Stimulated activated CD4-positive, alpha-beta T cell treated with anti-CD3 and anti-CD28 coated beads, TNF-alpha, amount 100 ng/mL, for 1 hour (primary cell): ENCODE measurements at places on chromosomes 5 and 9.

DNA sequence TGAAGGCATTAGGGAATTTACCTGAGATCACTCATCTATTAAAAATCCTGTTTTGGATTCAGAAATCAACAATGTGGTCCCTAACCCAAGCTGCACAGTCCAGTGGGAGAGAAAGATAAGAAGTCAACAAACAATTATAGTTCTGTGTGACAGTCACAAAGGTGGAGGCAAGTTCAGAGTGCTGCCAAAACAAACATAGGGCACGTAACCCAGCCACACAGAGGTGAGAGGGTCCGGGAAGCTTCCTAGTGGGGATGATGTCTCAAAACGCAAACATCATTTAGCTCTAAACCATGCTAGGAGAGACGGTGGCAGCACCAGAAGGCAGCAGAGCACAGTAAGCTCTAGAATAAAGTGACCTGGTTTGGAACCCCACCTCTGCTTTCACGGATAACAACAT is 158.9 kb downstream of the MAPKAP1 start:
- no peak for DNase-seq

DNA sequence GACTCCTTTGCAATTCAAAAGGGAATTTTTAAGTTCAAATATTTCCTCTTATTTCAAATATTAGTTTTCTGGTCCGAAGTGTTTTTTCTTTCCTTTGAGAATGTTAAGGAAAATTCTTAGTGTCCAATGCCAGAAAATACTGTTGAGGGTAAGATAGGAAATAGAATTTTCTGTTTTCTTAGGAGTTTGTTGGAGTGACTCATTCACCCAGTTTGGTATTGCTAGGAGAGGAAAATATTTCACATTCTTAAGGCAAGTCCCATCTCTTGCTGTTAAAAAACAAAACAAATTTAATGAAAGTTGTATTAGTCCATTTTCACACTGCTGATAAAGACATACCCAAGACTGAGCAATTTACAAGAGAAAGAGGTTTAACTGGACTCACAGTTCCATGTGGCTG is 349.2 kb upstream of the ADAMTSL1 start:
- DNase-seq, result no peak

DNA sequence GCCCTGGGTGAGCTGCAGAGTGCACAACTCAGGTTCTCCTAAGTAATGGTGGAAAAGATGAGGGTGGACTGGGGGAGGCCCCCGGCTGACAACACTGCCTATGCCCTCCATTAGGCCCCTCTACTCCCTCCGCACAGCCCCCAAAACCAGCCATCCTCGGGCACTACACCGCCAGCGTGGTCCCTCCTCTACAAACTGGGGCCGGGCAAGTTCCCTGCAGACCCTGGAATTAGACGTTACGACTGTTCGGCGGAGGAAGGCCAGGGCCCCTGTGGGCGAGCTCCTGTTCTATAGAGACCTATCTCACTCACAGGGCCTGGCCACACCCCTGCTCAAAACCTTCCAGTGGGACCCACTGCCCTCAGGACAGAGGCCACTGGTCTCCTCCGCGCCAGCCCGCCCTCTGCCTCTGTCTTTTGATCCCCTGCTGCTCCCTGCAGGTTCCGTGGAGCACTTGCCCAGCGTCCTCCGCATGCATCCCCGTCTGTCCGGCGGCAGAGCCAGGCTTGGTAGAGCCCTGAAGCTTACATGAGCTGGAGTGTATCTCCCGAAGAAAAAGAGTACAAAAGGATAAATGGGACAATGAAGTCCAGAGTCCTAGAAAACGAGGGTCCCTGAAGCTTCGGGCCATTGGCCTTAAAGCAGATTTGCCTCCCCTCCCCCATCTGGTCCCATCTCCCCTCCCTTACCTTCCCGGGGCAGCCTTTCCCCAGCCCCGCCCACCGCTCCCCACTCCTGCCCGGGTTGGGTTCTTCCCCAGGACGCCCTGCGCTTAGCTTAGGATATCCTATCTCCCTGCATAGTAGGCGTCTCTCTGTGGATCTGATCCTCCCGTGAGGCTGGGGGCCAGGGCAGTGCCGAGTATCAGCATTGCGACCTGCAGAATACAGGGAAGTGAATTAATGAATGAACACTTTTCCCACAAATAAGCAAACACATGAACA is 71.3 kb downstream of the HRH2 start:
- no peak for DNase-seq

DNA sequence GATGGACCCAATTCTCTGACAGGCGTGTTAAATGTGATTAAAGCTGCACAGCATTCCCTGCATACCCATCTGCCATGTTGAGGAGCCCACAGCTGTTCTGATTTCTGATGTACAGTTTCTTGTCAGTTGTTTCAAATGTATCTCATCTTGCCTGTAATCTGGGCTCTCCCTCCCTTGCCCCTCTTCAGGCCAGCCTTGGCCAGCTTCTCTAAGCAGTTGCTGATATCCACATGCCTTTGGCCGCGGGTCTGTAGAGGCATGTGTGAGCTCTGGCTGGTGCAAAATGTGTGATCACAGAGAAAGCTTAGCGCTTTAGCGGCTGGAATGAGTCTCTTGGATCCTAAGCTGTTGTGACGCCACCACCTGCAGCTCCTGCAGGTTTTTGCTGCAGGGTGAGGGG is 332.0 kb downstream of the MLLT3 start:
- DNase-seq, result no peak

DNA sequence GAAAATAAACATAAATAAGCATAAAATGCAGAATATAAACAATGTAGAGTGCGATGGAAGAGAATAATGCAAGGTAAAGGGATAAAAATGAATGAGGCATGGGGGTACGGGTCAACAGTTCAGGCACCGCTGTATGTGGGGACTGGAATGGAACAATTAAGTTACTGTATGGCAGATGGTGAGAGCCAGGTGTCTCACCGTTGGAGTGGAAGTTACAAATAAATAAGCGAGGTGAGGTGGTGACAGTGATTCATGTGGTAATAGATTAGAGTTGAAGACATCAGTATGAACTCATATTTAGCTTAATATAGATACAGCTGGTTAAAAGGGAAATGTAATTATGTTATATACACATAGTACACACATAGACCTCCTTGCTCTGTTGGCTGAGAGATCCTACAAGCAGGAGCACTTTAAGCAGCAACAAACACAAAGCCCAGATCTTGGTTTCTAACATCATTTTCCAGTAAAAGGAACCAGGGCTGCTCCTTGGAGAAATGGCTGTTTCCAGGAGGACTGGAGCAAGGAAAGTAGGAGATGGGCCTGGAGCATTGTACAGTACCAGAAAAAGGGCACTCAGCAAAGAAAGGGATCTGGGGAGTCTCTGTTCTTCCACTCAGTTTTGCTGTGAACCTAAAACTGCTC is 2.4 kb upstream of the OMD start:
- no peak for DNase-seq

DNA sequence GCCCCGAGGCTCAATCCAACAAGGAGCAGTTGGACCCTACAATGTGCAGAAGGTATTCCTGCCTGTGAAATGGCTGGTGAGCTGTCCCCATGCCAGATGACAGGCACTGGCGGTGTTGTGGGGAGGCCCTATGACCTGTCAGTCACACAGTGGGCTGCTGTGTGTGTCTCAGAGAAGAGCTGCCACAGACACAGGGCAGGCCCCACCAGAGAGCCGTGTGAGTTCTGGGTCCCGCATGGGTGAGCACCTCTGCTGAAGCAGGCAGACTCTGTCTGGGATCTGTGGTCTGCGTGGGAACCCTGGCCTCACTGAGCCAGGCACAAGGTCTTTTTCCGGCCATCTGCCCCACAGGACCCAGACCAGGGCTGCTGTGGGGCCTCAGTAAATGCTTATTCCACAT is 37.3 kb upstream of the PITX1 start:
- no peak for DNase-seq

DNA sequence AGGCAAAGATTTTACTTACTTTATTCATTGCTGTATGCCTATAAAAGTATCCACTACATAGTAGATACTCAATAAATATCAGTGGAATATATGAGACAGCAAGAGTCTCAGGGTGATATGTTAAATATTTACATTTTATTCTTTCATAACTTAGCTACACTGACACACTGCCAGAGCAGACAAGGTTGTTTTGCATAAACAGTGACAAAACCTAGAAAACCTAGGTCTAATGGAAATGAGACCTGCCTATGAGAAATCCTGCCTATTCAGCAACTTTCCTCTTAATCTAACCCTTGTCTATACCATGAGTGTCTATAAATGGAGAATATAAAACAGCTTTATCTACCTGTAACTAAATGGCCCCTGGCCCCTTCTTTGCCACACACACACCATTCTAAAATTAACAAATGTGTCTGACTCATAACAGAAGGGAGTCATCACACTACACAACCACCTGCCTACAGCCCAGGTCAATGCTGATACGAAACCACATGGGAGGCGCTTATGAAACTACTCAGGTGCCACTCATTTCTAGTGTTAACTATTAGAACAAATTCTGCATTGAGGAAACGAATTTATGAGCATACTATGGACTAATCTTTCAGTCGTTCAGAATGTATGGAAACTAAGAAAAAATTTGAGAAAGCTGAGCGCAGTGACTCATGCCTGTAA is 60.3 kb downstream of the UBAP2 start:
- DNase-seq, result no peak

- no peak for DNase-seq
Observed at GRCh38 chr5:159058716-159059636, 40.7 kb downstream of the EBF1 start.

- no peak for DNase-seq
Observed at GRCh38 chr5:96412868-96413449, 20.1 kb downstream of the PCSK1 start.
